ENCODE measurements at places on chromosomes 7 and 10. TPM values are rescaled to one million over a fixed set of nuclear protein-coding genes. Genes with fewer than 3 reads are reported as not detected.

Gene CXCL12
- total RNA-seq = 74.3 TPM

Gene NYAP1
- total RNA-seq = 1.2 TPM

Gene CYP3A4
- total RNA-seq = 9.7 TPM

Gene NOS3
- 12.6 TPM for total RNA-seq

DNA sequence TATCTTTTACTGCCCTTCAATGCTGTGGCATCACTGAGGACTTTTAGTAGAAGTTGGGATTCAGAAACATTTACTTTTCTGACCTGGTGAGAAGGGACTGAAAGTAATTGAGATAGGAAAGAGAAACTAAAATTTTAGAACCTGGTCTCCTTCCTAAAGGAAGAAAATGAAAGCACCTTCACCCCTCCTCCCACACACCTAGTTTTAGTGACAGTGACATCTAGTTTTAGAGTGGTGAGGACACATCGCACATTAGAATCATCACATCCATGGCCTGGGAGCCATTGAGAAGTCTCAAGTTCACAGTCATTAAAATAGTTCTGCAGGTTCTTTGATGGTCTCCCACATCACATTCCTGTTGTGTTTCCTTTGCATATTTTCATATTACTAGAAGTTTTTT is 16.1 kb downstream of the TAS2R41 start:
- DNase-seq = no peak

DNA sequence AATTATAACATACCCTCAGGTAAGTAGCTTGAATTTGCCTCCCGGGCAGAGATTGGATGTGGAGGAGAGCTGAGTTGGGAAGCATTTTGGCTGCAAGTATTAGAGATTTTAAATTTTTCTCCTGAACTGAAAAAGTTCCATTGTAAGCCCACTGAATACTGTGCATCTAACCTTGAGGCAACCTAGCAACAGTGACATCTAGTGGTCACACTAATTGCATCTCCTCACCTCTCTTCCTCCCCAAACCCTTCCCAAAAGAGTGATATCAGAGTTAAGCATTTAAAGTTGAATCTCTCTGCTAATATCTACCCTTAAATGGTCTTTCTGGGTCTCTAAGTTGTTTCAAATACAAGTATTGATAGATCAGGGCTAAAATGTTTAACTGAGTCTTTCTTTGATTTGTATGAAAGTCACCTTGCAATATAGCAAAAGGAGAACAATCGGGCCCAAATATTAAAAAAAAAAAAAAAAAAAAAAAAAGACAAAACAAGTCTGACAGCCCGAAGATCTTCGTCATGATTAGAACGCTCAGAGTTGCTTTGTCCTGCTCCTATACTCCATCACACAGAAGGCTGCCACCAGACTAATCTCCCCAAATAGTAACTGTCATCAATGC is 40.4 kb upstream of the DLX5 start:
- DNase-seq = peak; percentile 18

DNA sequence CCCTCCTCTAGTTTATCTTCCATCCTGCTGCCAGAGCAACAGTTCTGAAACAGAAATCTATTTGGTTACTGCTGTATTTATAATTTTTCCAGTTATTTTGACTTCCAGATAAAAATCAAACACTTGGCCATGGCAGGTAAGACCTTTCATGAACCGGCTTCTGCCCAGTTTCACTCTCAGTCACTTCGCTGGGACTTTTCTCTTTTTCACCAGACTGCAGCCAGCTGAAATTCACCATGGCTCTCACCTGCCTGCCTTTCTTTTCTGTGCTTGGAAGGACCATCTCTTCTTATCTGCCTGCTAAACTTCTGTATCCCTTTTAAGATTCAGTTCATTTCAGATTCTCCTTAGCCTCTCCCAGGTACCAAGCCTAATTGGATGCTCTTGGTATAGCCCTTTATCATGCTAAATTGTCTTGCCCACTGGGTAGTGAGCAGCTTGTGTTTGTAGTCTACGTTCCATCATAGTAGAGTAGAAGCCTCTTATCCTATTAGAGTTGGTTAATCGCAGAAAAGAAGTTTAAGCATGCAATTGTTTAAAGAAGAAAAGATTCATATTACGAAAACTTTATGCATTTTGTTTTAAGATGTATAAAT is 71.7 kb downstream of the TAF3 start:
- no peak for DNase-seq

- DNase-seq = no peak
Measured at GRCh38 chr10:22341190-22341925, 3.9 kb upstream of the SPAG6 start.

DNA sequence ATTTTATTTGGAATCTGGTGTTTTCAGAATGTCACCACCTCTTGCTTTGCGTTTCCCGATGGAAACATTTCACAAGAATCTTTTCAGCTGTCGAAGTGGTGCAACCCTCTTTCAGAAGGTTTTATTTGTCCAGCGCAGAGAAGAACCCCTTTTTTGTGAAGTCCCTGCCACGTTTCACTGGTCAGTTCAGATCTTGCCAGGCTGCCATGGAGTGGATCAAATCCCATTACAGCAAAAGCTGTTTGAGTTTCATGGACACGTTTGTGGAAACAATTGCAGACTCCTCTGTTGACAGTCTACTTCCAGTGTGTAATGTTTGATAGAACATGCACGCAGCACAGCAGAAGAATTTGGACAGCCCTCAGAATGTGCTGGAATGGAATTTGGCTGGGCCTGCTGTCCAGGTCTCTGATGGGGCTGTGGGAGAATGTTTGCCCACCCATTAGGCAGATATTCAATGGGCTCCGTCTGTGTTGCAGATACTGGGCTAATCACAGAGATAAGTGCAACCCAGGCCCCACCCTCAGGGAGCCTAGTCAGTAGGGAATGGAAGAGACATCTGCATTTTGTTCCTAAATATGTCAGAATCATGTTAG is 143.2 kb downstream of the GRK5 start:
- DNase-seq = no peak

GRCh38 chr7:17422966-17423365 is 124.5 kb downstream of the AHR start:
- no peak for DNase-seq

GRCh38 chr10:31479752-31480151 is 160.7 kb downstream of the ZEB1 start:
- DNase-seq = no peak

DNA sequence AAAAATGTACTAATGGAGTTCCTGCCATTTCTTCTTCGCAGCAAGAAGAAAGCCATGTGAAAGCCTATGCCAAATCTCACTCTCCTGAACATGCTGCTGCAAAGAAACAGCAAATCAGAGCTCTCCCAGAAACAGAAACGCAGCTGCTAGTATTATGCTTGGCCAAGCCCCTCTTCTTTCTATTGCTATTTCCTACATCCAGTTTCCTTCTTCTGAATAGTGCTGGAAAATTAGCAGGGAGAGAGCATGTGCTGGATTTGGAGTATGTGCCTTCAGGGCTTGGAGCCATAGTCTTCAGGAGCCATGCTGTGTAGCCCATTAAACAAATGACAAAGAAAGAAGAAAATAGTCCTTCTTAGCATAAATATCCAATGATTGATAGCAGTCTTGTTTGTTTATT is 852.0 kb upstream of the PHF14 start:
- no peak for DNase-seq

DNA sequence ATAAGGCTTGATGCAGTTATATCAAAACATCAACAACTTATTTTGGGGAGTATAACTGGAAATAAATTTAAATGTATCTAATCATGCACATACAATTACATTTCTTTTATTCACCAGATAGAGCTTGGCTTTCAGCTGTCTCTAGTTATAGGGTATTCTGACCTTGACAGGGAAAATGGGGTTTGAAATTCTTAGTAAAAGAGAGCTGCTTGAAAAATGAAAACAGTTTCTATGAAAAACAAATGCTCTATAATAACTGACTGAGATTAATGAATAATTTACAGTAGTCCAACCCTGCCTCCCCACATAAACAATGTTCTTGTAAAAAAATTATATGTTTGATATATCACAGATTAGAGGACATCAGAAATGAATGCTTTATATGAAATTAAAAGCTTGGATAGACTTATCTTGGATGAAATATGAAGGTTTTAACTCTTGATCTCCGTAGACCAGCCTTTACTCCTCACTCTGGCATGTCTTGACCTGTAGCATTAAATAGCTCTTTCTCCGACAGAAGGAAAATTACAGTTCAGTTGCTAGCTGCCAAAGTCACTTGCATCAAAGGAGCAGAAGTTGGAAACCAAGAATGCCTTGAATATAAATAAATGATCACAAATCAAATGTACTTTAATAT is 32.1 kb downstream of the VWC2 start:
- no peak for DNase-seq

- DNase-seq = no peak
Measured at GRCh38 chr7:111887734-111888133, 318.5 kb downstream of the DOCK4 start.
